ENCODE measurements at places on chromosomes 13 and 19.

DNA sequence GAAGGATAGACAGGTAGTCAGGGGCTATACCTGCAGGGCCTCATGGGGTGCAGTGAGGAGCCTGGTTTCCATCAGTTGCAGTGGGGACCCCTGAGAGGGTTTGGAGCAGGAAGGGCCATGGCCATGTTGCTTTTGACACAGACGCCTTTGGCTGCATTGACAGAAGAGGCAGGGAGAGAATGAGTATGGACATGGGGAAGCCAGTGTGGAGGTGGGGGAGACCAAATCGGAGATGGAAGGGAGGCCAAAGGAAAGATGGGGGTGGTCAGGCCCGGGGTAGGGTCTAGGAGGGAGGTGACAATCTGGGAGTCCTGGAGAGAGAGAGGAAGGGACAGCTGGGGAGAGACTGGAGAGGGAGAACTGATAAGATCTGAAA, 1.3 kb downstream of the HSD11B1L start:
- H3K27me3 ChIP-seq = no peaks in the 10 kb centered on the region
- peaks cover 3% of the 10 kb centered on the region for H3K36me3 ChIP-seq
- H3K4me3 ChIP-seq = no peak overlapping the region
- peaks cover 5% of the 10 kb centered on the region for H3K4me1 ChIP-seq
- no peak for DNase-seq
- H3K27ac ChIP-seq = no peak overlapping the region

DNA sequence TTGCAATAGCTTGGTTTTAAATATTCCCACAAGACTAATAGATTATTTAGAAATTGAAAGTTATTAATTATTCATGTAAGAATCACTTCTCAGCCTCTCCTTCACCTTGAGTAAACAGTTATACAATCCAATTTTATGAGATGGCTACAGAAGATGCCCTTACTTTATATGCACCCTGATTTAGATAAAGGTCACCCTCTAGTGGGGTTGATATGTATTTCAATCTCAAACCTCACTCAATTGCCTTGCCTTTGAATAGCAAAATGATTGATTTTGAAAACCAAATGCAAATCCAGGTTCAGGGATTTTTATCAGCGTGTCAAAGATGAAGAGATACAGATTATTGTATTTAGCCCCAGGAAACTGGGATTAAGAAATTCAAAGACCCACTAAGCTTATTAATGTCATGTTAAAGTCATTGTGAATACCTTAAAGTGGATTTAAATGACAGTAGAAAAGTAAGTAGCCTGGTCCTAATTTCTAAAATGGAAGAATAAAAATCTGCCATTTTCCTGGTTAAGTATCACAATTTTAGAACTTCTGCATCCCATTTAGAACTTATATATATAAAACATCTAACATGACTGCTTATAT, 305.1 kb downstream of the ITGBL1 start:
- no peaks in the 10 kb centered on the region for H3K36me3 ChIP-seq
- H3K27me3 ChIP-seq = peaks cover 3% of the 10 kb centered on the region
- no peak overlapping the region for H3K27ac ChIP-seq

GRCh38 chr13:32447894-32448623, 20.1 kb upstream of the N4BP2L1 start:
- no peak overlapping the region for H3K27ac ChIP-seq
- no peak overlapping the region for H3K4me3 ChIP-seq
- no peak for DNase-seq

DNA sequence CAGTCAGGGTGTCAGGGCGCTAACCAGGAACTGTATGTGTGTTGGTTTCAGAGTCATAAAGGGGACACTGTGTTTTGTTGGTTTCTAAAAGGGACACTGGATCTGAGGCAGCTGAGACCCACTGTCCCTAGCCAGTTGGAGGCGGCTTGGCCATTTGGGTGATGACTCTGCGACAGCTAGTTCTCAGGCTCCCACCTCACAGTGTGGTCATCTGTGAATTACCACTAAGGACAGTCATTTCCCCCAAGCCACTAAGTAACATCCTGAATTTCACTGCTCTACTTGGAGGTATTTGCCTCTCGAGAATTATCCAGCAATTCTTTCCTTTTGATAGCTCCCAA, 51.5 kb downstream of the EPS15L1 start:
- peaks cover 2% of the 10 kb centered on the region for H3K4me1 ChIP-seq
- H3K27me3 ChIP-seq = no peaks in the 10 kb centered on the region
- no peak overlapping the region for H3K4me3 ChIP-seq

DNA sequence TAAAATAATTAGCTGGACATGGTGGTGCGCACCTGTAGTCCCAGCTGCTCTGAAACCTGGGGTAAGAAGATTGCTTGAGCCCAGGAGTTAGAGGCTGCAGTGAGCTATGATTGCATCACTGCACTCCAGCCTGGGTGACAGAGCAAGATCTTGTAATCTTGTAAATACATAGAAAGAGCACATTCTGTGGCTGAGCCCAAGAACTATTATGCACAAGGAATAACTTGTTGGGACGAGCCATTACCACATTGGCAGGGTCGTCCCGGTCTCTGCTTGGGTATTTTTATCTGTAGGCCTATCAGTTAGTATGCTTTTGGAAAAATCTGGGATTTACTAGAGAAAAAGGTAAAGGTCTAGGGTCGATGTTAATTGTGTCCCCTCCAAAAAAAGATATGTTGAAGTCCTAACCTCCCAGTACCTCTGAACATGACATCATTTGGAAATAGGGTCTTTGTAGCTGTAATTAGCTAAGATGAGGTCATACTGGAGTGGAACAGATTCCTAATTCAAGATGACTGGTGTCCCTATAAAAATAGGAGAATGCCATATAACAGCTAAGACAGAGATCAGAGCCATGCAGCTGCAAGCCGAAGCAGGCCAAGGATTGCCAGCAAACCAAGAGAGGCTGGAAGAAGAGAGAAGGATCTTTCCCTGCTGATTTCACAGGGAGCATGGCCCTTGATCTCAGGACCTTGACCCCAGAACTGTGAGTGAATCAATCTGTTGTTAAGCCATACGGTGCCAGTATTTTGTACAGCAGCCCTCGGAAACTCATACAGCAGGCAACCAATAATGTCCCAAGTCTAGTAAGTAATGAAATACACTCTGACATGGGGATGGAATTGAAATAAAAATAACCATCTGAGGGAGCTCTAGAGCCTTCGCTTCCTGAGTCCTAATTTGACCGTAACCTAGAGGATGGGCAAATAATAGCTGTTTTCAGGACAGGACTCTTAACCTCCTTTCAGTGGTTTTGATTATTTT, 77.0 kb downstream of the TM9SF2 start:
- H3K36me3 ChIP-seq = no peaks in the 10 kb centered on the region
- DNase-seq = no peak
- peaks cover 5% of the 10 kb centered on the region for H3K27me3 ChIP-seq
- H3K27ac ChIP-seq = no peak overlapping the region
- H3K4me3 ChIP-seq = no peak overlapping the region

DNA sequence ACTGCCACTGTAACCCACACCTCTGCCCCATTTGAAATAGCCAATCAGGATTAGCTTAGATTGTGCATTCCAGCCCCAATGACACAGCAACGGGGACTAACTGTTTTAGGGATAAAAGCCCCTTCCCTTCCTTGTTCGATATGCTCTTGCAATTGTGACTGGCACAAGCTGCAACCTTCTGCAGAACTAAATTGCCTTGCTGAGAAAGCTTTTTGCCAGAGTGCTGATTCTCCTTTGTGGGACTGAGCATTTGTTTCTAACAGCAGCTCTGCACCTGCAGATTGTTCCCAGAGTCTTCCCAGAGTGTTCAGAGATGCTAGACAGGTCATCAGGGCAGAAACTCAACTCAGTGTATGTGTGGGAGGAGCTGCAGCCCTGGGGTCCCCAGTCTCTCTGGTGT, 115.8 kb downstream of the ZNF675 start:
- H3K27ac ChIP-seq = no peak overlapping the region
- H3K27me3 ChIP-seq = no peaks in the 10 kb centered on the region
- H3K4me1 ChIP-seq = no peaks in the 10 kb centered on the region
- DNase-seq = no peak

DNA sequence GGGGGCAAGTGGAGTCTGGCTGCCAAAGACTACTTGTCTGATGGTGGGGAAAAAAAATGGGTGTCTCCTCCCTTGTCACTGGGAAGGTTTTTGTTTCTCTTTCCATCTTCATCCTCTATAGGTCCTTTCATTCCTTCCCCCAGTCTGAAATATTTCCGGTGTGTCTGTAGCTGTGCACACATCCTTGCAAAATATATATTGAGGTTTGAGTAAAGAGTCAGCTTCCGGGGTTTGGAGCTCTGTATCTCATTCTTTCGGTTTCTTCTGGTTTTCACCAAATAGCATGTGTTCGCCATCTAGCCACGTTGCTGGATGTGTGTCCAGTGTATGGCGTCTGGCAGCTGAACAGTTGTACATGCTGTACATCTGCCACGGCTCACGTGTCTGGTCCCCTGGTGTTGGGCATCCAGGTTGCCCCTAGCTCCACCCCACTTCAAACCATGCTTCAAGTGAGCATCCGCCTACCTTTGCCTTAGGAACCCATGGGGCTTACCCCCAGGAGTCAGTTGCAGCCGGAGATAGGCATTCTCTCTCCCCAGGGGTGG, 142.2 kb downstream of the SIPA1L3 start:
- peak overlapping the region; percentile 89 for H3K27ac ChIP-seq
- H3K36me3 ChIP-seq = no peaks in the 10 kb centered on the region
- peak; percentile 19 for DNase-seq

GRCh38 chr13:90365130-90365529, 982.4 kb upstream of the MIR17HG start:
- H3K36me3 ChIP-seq = no peaks in the 10 kb centered on the region
- H3K4me3 ChIP-seq = no peak overlapping the region
- no peak for DNase-seq
- no peaks in the 10 kb centered on the region for H3K27me3 ChIP-seq
- no peaks in the 10 kb centered on the region for H3K4me1 ChIP-seq
- no peak overlapping the region for H3K27ac ChIP-seq

DNA sequence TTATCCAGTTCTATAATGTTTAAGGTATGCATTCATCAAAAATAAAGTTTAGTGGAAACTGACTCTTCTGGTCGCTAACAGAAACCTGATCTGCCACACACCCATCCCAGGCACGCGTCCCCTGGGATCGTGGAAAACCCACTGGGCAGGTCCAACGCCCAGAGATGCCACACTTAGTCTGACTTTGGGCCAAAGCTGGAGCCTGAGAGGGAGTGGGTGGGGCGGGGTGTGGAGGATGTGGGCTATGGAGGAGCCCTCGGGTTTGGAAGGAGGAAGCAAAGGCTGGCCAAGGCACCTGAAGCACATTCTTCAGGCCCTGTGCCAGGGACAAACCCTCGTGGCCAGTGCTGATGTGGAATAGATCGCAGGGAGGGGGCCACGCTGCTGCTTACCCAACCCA, 2.5 kb downstream of the IGFL1 start:
- DNase-seq = no peak
- H3K4me1 ChIP-seq = no peaks in the 10 kb centered on the region
- no peak overlapping the region for H3K27ac ChIP-seq
- no peaks in the 10 kb centered on the region for H3K36me3 ChIP-seq

DNA sequence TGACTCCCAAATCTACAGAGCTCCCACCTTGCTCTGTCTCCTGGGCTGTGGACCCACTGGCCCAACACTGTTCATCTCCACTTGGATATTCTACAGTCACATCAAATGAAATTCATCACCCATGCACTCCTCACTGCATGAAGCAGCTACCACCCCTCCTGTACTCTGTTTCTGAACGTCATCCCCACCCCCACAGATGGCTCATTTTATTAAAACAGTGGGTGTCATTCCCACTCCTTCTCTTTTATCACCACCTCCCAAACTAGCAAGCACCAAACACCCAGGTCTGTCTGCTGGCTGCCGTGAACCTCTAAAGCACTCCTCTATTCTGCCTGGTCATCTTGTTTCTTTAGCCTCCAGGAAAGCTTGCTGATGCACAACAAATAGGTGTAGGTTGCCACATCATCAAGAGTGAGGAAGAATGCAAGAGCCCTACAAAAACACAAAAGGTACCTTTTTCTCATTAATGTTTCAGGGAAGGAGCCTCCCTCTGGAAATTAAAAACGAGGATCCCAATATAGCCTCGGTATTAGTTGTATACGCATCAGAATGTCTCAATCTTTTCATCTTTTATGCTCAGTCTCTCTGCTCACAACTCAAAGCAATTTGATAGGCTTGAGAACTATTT, 91.8 kb downstream of the MIPEP start:
- H3K27ac ChIP-seq = no peak overlapping the region
- H3K36me3 ChIP-seq = no peaks in the 10 kb centered on the region
- peaks cover 12% of the 10 kb centered on the region for H3K4me1 ChIP-seq
- no peak overlapping the region for H3K4me3 ChIP-seq
- DNase-seq = no peak

DNA sequence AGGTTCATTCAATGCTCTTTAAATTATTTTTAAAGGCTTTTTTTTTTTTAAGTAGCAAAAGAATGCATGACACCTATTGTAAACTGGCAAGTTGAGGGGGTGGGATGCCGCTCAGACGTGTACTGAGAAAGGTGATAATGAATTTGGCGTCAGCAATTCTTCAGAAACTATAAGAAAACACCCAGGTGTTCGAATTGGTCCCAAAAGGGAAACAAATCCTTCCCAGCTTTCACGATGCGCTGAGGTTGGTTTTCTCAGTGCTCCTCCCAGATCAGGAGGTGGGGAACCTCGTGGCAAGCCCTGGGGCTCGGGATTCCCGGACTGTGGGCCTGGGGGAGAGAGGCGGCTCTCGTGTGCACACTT, 543 bp upstream of the FAM124A start:
- H3K27ac ChIP-seq = no peak overlapping the region
- peaks cover 10% of the 10 kb centered on the region for H3K4me1 ChIP-seq
- no peak for DNase-seq
- H3K27me3 ChIP-seq = peaks cover 53% of the 10 kb centered on the region
- peak overlapping the region; percentile 38 for H3K4me3 ChIP-seq
- H3K36me3 ChIP-seq = no peaks in the 10 kb centered on the region

GRCh38 chr13:22883262-22883840, 297.4 kb upstream of the SGCG start:
- H3K4me1 ChIP-seq = no peaks in the 10 kb centered on the region
- no peaks in the 10 kb centered on the region for H3K36me3 ChIP-seq
- H3K4me3 ChIP-seq = no peak overlapping the region
- no peak overlapping the region for H3K27ac ChIP-seq

DNA sequence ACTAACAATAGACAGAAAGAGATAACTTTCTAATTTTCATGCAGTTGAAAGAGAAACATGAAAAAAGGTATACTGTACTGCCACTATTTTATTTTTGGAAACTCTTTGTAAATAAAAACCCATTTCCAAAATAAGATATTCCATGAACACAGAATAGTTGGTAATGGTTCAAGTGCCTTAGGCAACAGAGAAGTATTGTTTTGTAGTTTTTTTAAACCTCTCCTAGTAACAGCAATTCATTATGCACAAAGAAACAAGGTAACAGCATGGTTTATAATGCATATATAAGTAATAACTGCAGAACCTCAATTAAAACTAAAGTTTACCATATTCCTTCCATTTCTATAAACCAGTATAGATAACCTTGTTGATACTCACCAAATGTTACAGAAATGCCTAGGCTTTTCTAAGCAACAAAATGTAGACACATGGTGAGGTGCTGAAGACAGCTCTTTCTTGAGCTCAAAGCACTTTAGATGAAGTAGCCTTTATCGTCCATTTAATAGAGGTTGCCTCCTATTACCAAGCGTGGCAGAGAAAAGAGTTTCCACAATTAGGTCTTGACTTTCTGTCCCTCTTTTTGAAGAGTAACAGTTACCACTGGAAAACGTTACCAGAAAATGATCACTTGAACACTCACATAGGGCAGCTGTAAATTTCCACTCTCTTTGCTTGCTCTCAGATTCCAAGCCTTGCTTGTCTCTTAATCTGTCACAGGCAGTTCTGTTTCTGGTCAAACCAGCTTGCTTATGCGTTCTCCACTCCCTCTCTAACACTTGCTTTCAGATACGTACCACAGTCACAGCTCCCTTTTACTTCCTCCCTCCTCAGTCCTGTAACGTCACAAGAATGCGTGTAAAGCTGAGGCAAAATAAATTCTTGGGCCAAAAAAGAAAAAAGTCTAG, 42.9 kb downstream of the CAB39L start:
- no peaks in the 10 kb centered on the region for H3K4me1 ChIP-seq
- H3K4me3 ChIP-seq = no peak overlapping the region
- H3K27ac ChIP-seq = no peak overlapping the region
- no peaks in the 10 kb centered on the region for H3K36me3 ChIP-seq

Data from T-cell (primary cell).